ENCODE measurements at places on chromosomes 5 and 9.

DNA sequence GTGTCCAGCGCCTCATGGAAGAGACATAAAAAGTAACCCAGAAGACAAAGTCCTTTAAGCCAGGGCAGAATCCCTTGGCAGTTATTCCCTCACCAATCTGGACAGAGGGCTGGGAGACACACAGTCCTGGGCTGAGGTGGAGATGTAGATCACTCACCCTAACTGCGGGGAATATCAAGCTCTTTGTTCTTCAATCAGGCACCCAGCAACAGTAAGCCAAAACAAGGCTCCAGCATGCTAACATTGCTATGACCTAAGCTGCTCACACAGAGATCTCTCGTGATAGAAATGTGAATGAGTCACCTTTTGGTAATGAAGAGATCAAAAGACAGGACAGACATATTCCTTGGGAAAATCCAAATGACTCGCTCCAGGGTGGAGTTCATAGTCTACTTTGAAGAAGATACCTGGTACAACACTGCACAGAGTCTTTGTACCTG, 101.3 kb downstream of the FBN2 start:
- DNase-seq, result no peak

DNA sequence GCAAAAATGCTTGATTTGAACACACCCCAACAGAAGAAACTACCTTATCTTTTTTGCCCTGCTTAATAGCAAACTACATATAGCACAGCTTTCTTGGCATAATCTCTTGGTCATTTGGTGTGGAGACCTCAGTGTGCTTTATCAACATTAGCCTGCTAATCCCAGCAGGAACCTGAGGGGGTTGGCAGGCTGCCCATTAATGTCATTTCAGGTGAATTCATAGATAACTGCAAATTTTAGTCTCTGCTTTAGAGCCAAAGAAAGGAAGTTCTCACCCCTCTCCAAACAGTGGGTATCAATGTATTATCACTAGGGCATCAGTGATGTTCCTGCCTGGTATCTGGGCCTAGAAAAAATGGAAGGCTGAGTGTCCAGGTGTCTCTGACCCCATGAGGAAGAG, 489.0 kb downstream of the NTRK2 start:
- no peak for DNase-seq

GRCh38 chr9:7377489-7377888, 422.1 kb downstream of the DMAC1 start:
- no peak for DNase-seq

DNA sequence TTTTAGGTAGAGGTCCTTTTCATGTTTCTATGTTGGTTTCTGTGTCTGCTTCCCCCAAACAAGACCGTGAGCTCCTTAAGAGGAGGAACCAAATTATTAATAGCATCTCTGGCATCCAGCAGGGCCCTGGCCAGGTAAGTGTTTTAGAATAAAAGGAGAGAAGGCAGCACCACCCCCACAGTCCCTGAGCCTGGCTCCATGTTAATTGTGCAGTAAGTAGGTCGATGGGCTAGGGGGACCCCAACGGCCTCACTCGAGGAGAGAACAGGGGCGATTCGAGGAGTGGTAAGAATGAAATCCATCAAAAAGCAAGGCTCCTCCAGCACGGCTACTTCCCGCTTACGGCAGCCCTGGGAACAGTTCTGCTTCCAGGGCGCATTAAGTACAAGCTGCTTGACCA, 67.0 kb downstream of the GABBR2 start:
- DNase-seq, result peak; percentile 78

DNA sequence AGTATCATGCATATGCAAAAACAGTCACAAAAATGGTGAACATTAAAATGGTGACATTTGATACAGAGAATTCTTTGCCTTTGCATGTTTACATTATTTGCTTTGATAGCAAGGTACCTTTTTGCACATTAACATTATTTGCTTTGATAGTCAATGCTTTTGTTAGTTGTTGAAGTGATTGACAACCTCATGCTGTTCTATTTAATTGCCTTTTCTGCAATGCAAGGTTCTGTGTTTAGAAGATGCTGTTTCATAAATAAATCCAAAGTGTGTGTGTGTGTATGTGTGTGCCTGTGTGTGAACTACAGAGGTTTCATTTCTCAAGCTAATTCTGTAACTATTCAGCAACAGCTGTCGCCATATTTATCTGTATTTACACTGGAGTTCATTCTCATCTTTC, 668.7 kb downstream of the NR2F1-AS1 start:
- no peak for DNase-seq

DNA sequence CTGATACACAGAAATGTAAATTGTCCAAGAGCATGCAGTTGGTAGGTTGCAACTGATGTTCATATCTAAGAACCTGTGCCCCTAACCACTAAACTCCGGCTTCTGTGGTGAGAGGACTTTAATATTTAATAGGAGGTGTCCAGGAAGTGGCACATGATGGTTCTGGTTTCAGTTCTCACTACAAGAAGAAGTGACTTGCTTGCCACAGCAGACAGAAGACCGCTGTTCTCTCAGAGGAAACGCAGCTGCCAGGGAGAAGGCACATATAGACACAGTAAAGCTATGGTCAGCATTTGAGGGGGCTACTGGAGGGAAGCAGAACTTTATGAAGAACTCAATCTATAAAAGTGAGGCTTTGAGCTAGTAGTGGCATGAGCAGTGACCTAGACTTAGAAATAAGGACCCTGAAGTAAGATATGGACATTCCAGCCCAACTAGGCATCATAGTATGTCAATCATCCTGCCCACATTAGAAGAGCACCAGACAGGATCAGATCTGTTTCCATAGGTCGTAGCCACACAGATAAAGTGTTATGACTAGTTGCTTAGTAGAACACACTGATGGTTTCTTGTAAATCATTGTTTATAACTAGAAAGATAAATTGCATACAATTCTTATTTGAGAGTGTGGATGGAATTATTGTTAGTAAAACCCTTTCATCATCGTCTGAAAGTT, 36.4 kb upstream of the DAB2 start:
- DNase-seq, result no peak

GRCh38 chr9:134214766-134215419, 50.5 kb upstream of the RNU6ATAC start:
- no peak for DNase-seq

DNA sequence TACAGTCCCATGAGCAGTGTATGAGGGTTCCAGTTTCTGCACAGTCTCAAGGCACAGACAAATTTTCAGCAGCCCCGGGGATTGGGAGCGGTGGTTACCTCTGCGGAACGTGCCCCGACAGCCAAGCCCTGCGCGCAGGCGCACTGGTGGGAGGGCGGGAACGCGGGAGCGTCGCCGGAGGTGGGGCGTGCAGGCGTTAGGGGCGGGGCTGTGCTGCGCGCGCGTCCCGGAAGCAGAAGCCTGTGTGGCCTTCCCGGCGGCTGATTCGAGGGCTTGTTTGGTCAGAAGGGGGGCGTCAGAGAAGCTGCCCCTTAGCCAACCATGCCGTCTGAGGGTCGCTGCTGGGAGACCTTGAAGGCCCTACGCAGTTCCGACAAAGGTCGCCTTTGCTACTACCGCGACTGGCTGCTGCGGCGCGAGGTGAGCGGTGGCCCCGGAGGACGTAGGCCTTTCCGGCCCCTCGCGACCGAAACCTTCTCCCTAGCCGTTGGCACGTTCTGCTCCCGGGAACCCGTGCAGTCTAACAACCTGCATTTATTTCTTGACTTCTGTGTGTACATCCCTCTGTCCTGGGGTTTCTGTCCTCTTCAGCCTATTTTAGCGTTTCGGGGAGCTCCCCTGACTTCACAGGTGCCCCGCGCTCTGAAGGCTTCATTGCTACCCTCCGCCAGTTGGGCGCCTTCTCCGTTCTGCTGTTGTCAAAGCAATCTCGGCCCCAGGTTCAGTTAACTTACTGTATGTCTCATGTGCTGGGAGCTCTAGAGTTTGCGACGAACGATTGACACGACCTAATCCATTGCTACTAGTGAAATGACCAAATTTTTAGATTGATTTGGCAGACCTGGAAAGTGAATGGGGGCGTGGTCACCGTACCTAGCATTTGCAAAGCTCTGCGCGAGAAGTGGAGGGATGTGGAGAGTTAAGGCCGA, at the start of gene GLE1:
TSS of gene GLE1 (plus strand) at position 235 of the 929 bp plus-strand sequence. CDS start at position 322, 87 bp downstream.
- peak; percentile 92 for DNase-seq

DNA sequence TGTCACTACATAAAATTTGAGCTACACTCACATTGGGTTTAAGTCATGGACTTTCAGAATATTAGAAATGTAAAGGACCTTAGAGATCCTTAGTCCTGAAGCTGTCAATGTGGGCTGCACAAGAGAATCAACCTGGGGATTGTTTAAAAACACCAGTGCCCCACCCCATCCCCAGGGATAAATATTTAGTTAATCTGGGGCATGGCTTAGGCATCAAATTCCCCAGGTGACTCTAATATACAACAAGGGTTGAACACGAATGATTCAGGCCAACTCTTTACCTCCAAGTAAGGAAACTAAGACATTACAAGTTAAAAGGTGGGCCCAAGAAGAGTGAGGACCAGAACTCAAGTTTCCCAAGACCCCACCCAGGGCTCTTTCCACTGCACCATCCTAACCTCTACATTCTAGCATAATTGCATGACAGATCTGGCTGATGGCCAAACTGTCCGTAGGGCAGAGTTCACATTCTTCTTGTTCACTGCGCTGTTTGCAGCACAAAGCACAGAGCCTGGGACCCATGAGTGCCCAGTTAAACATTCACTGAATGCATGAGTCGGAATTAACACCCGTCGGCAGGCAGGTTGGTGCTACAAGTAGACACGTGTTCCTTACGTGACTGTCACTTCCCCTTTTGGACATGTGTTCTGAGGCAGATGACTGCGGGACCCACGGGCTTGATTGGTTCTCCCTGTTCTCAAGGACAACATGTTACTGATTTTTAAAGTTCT, 25.2 kb downstream of the CYFIP2 start:
- no peak for DNase-seq

DNA sequence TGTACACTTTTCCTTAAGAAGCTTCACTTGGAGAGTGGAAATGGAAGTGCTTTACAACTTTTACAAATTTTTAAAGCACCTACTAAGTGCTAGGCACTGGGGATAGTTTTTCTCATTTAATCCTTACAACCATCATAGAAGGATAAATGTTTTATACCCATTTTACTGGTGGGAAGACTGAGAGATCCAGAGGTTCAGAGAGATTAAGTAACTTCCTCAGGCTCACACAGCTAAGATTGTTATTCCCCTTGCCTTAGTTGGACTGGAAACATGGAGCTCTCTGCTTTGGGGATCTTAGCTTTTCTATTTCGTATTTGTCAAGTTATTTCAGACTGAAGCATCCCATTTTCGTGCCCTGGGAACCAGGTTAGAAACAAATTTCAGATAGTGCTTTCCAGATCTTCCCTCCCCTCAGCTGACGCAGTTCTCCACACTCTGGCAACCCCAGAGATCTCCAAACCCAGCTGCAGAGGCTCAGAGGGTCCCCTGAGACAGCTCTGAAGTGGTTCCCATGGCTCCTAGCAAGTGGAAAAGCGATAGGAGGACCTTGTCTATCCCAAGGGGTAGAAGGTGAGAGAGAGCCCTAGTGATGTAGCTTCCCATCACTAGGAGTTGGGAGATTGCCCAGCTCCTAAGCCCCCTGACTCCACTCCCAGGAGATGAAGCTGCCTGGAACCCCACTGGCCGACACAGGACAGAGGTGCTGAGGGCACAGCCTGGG, 16.2 kb upstream of the GABBR2 start:
- no peak for DNase-seq

DNA sequence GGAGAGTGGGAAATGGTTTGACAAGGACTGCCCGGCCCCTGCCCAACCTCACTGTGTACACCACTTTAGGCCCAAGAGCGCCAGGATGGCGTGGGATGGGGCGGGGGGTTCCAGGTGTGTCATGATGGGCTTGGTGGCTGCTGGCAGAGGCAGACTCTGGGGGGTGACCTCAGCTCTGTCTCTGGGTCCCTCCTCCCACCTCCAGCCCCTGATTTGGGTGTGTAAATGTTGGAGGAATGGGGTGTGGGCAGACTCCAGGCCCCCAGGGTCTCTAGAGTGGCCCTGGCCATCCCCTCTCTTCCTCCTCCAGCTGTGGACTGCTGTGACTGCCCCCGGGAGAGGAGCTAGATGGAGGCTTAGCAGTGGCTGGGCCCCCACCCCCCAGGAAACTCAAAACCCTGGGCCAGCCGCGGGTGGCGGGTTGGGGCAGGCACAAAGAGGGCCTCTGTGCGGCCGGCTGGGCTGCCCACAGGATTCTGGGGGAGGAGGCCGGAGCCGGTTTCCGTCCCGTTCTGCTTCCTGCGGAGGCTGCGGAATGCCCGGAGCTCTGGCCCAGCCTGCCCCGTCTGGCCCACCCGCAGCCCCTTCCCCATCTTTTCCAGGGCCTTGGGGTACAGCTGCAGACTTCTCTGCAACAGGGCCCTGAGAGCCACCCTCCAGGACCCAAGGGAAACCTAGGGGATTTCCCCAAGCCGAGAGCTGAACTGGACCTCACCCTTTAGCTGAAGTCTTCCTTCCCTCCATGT, 23.1 kb downstream of the CXXC5 start:
- no peak for DNase-seq

- peak; percentile 45 for DNase-seq
Observed at GRCh38 chr9:115198001-115198400, 80.0 kb upstream of the TNC start.

GRCh38 chr9:121556580-121556979, 56.9 kb upstream of the GGTA1 start:
- peak; percentile 72 for DNase-seq

- no peak for DNase-seq
Observed at GRCh38 chr9:20945269-20945668, 86.2 kb downstream of the HACD4 start.

GRCh38 chr5:119333421-119333851, 22.4 kb upstream of the TNFAIP8 start:
- no peak for DNase-seq

- no peak for DNase-seq
Observed at GRCh38 chr5:150514708-150515211, 6.8 kb downstream of the NDST1 start.

GRCh38 chr5:150485693-150486401, 22.1 kb upstream of the NDST1 start:
- no peak for DNase-seq

DNA sequence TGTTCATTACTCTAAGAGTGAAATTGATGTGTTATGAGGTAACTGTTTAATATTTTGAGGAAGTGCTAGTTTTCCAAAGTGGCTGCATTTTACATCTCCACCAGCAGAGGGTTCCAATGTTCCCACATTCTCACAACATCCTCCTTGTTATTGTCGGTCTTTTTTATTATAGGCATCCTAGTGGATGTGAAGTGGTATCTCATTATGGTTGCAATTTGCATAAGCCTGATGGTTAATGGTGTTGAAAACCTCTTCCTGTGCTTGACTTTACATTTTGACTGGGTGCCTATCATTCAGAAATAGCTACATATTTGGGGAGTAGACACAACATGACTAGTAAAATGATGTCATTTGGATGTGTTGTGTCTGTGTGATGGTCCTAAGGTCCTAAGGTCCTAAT, 143.6 kb downstream of the MRPS30 start:
- DNase-seq, result no peak

GRCh38 chr9:2933165-2934095, 89.5 kb upstream of the PUM3 start:
- no peak for DNase-seq

GRCh38 chr9:117587263-117587662, 116.9 kb upstream of the TLR4 start:
- no peak for DNase-seq

GRCh38 chr5:127046343-127047072, 16.1 kb upstream of the MARCHF3 start:
- no peak for DNase-seq

GRCh38 chr5:3597167-3598007, 1.8 kb downstream of the IRX1 start:
- no peak for DNase-seq

All from lower leg skin (tissue), 4 donors.